ENCODE measurements at places on chromosomes 5 and 9.

GRCh38 chr5:56060276-56061110 is 65.7 kb upstream of the IL6ST start:
- no peak for DNase-seq

DNA sequence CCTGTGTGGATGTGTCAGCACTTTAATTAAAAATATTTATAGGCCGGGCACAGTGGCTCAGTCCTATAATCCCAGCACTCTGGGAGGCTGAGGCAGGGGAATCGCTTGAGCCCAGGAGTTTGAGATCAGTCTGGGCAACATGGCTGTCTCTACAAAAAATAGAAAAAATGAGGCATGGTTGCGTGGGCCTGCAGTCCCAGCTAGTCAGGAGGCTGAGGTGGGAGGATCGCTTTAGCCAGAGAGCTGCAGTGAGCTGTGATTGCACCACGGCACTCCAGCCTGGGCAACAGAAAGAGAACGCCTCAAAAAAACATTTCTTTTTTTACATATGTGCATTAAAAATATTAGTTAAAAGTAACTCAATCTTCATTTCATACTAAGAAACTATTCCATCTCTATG is 6.2 kb downstream of the TBC1D9B start:
- DNase-seq, result no peak

DNA sequence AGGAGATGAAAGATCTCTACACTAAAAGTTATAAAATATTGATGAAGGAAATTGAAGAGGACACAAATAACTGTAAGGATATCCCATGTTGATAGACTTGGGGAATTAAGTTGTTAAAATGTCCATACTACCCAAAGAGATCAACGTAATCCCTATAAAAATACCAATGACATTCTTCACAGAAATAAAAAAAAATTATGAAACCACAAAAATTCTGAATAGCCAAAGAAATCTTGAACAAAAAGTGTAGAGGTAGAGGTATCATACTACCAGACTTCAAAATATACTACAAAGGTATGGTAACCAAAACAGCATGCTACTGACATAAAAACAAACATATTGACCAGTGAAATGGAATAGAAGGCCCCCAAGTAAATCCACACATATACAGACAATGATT is 71.5 kb upstream of the ELL2 start:
- no peak for DNase-seq

DNA sequence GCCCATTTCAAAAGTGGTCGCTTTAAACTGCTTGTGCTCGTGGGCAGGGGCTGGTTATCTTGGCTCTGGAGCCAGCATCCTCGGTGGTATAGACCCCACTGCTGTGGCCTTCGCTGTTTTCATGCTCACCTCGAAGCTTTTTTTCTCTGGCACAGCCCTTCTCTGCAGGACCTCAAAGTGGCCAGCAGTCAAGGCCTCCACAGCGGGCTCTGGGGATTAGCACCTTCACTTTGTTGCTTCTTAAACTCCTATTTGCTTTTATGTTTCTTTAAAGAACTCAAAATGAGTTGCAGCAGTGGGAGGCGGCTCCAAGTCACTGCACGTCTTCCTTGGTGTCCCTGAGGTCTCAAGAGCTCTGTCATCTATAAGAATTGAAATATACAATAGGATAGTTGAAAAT is 165.1 kb downstream of the CACNA1B start:
- DNase-seq, result peak; percentile 3

DNA sequence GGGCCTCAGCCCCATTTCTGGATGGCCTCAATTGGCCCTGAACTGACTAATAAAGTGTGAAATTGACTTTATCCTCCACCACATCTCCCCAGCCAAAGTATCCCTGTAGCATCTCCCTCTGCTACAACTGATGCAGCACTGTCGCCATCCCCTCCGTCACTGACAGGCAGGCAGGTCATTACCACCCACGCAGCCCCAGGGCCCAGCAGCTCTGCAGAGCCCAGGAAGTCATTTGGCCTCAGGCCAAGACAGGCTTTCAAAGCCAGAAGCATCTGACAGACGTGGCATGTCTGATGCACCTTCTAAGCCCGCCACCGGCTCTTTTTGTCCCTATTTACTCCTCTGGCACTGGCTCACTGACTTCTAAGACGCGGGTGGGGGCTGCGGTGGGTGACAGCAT is 65.3 kb downstream of the ARHGEF37 start:
- peak; percentile 27 for DNase-seq

DNA sequence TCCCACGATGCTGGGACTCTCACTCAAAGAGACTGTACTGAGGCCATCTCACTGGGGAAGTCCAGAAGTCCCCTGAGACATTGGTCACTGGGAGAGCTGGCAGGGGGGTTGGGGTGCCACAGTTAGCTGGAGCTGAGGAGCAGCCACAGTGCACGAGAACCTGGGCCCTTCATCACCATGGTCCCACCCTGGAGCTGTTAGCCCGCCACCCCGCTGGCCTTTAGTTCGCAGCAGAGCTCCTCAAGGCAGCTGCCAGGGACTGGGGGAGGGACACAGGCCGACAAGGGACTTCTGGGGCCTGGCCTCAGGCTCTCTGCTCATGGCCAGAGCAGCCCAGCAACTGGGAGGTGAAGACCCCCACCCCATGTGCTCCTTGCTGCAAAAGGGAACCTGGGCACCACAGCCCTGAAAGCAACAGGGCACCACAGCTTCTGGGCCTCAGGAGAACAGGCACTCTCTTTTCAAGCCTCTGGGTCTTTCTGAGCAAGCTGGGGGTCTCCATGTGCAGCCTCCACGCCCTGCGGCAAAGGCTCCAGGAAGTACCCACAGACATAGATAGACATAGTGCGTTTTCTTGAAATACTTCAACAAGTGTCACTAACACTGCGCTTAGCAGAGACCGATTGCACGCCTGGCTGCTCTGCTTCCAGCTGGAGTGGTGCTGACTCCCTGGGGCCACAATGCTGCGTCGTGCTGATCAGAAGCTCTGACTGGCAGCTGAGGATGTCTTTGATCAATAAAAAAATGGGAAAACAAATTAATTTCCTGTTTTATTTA is 46.0 kb downstream of the VAV2 start:
- DNase-seq, result no peak

- DNase-seq, result no peak
Measured at GRCh38 chr5:150644058-150644457, 3.6 kb downstream of the SYNPO start.

- DNase-seq, result no peak
Measured at GRCh38 chr5:78557601-78558000, 91.0 kb downstream of the LHFPL2 start.

GRCh38 chr9:34097865-34098264 is 28.6 kb downstream of the DCAF12 start:
- no peak for DNase-seq

DNA sequence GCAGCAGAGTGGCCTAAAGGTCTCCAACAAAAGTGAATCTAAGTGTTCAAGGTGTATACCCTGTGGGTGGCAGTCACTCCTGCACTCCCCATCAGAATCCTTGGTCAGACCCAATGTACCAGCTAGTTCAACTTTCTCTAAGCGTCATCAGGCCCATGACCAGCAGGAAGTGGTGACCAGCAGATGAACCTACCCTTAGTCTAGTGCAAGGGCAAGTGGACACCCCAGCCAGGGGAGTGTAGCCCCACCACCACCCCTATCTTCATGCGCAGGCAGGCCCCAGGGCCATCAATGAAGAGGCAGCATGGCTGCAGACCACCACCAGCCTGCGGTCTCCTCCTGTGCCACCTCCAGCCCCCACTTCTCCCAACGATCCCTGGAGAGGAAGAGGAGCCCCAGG is 213.1 kb downstream of the AGTPBP1 start:
- DNase-seq, result no peak

- no peak for DNase-seq
Measured at GRCh38 chr5:110346893-110347358, 379.5 kb downstream of the TMEM232 start.

- DNase-seq, result no peak
Measured at GRCh38 chr5:4275232-4275631, 679.6 kb downstream of the IRX1 start.

DNA sequence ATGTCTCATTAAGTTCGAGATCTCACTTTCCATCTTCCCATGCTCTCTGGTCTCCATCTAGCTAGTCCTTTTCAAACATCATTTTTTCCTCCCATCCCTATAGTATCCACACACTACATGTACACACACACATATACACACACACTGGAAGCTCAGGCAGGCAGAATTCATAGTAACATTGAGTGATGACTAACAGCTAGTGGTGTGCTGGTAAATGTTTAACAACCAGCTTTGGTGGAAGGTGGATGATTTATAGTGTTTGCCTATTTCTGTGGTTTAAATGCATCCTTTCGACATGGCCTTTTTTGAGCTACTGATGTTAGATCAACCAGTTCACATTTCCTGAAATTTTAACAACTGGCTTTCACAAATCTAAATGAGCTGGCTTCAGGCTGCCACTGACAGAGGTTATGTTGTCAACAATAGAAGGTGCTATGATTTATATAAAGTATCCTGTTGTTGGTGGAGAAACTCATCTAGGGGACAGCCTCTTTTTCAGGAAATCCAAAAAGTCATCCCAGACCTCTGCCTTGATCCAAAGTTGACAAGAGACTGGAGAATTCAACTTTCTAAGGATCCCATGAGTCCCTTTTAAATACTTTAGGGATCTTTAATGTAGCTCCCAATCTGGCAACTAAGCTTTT is 117.8 kb downstream of the CCDC192 start:
- DNase-seq, result no peak

GRCh38 chr5:157918811-157919742 is 60.1 kb upstream of the CLINT1 start:
- peak; percentile 13 for DNase-seq

GRCh38 chr9:135997090-135998015 is 36.2 kb upstream of the UBAC1 start:
- no peak for DNase-seq

- DNase-seq, result no peak
Measured at GRCh38 chr9:92911511-92912475, 34.0 kb upstream of the ZNF484 start.

DNA sequence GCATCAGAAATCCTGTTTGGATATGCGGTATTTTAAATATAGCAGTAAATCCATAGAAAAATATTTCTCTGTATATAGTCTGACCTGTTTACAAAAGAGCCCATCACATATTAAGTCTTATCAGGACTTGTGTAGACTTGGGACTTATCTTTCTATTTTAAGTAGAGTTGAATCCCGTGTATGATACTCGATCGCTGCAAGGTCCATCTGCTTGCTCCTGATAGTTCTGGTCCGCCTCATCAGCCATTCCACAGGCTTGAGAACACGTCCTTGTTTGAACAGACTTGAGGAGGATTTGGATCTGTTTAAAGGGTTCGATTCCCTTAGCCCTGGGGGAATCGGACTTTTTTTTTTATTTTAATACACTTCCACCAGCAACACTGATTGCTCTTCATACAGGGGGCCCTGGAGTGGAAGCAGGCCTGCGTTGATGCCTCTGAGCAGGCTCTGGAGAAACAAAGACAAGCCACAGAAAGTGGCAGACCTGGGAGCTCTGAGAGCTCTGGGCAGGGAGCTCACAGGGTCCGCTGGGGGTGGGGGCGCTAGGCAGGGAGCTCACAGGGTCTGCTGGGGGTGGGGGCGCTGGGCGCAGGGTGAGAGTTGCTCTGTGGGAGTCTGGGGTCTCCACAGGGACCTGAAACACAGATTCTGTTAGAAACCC is 112.2 kb downstream of the MVB12B start:
- no peak for DNase-seq

DNA sequence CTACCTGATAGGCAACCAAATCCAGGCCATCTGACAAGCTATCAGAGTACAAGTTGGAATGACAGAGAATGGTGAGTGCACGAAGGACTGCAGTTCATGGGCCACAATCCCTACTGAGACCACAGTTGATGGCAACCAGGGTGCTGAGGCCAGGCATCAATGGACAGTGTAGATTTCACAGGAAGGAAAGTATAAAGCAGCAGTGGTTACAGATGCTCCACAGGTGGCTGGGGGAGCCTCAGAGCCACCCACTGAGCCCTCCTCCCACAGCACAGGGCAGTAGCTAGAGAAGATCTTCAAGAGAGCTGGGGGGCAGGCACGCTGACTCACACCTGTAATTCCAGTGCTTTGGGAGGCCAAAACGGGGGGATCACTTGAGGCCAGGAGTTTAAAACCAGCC is 49.4 kb downstream of the RETREG1 start:
- no peak for DNase-seq

DNA sequence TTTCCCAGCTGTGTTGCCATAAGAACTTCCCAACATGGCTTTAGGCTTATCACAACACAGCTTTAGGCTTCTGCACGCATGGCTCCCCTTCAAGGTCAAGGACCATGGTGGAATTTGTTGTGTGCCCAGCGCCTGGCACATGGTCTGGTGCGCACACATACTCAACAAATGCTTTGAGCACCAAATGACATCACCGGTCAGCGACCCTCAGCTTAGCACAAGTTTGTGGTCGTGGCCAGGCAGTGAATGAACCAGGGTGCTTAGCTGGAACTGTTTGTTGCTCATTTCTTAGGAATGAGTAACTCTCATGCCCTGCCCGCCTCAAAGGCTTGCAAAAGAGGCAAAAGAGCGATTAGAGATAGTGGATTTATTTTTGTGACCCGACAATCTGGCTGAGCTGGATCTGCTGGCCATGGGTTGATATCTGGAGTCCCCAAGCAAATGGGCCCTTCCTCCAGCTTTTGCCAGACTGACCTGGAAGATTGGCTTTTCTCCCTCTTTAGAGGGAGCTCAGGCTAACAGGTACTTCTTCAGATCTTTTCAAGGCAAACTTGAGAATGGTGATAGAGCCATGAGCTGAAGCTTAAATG is 58.9 kb downstream of the DAP start:
- DNase-seq, result no peak

DNA sequence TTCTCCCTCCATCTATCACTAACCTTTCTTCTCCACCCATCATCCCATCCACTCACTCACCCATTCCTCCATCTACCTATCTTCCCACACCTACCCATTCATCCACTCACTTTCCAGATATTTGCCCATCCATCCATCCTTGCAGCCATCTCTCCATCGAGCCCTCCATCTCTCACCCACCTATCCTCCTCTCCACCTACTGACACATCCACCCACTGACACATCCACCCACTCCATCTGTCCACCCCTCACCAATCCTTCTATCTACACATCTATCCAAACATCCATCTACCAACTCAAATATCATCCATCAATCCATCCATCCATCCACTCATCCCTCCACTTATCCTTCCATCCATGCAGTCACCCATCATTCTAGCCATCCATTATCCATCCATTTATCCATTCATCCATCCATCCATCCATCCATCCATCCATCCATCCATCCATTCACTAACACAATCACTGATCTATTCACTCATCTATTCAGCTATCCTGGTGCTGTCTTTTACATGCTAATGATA is 68.9 kb upstream of the SPTLC1 start:
- no peak for DNase-seq
